ENCODE measurements at places on chromosomes 16 and 17.

DNA sequence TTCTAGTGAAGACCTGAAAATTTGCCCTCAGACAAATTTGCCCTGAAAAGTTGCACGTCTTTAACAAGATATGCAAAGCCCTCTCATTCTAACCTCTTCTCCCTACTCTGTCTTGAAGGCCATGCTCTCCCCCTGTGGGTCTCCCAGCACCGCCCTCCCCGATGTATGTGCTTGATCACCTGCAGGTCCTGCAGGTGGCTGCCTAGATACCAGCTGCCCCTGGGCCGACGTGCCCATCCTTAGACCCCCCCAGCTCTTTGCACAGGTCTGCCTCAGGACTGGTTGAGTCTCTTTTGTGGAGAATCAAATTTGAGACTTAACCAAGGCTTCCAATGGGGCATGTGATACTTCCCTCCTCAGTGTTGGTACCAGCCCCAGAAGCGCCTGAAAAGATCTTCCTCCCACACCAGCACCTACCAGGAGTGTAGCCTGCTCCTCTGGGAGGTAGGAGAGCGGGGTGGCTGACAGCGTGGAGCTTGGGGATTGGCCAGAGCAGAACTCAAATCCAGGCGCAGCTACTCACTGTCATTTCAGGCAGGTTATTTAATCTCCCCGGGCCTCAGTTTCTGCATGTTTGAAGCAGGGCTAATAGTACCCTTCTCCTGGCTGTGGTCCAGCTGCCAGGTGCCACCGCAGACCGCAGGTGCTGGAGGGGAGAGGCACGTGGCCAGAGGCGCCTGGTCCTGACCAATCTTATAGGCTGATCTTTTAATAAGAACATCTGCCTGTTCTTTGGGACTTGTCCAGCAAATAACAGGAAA is 4.5 kb upstream of the MRPL38 start:
- no peak for DNase-seq

- DNase-seq, result no peak
These were observed 4.1 kb upstream of the DOC2B start for GRCh38 chr17:185445-186138.

DNA sequence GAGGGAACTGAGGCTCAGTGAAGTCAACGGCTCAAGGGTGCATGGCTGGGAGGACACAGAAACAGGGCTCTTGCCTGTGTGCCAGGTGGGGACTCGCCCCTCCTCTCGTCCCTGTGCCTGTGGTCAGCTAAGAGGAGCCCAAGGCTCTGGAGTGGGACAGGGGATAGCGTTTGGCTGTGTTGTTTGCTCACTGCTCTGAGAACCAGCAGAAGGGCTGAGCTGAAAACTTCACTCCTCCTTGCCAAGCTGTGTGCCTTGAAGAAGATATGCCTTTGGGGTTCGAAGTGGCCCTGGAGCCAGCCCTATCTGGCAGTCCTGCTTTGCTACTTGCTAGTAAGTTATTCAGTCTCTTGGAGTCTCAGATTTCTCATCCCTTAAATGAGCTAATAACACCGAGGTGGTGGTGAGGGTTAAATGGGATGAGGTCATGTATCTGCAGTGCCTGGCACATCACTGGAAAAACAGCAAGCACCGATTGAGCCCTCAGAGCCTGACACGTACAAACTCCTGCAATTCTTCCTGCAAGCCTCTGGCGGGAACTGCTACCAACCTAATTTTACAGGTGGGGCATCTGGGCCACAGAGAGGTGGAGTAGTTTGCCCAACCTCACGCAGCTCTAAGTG is 17.7 kb downstream of the FOXL1 start:
- DNase-seq, result no peak

GRCh38 chr16:69598045-69598444 is 32.3 kb downstream of the NFAT5 start:
- DNase-seq, result no peak

DNA sequence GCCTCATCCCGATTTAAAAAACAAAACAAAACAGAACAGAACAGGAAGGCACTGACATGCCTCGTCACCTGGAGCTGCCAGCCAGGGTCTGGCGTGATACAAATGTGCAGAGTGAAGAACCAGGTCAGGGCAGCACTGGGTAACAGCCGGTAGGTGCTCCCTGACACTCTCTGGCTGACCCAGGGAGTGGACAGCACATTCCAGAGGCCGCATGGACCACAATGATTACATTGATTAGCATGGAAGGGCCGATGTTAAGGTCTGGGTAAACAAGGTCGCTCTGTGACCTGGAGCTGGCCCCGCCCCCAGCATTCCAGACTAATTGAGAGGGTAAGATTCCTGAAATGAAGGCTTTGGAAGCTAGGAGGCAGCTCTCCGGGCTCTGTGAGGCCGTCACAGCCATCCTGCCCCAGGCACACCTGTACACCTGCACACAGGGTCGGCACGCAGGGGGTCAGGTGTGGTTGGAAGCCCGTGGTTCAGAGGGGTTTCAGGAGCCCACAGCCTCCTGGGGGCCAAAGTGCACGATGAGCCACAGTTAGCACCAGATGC is 21.4 kb downstream of the PIEZO1 start:
- peak; percentile 52 for DNase-seq

- DNase-seq, result no peak
These were observed 154.5 kb downstream of the LAT start for GRCh38 chr16:29139261-29139802.

- no peak for DNase-seq
These were observed 164.3 kb downstream of the CDK5R1 start for GRCh38 chr17:32651084-32651483.

DNA sequence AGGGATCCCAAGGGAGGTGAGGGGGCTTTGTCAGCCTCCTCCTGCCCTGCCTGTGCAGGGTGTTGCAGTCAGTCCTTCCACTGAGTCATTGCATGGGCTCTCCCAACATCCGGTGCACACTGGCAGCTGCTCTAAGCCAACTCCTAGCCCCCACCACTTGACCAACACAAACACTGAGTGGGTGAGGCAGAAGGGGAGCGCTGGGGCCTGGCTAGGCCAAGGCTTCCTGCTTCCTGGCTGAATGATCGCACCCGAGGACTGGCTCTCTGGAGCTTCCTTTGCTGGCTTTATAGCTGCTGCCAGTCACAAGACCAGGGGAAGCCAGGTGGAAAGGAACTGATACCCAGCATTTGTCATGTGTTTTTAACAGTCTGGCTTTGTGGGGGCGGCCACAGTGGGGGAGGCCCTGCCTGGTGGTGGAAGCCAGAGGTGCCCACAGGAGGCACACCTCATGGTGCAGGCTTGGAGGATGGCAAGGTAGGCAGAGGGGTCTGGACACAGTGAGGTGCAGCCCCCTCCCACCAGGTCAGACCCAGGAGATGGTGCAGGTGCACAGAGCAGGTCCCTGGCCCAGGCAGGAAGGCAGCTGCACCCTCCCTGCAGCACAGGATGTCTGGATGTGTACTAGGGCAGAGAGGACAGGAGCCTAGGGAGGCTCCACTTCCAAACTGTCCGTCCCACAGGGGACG is 6.8 kb downstream of the MPG start:
- DNase-seq, result peak; percentile 97

GRCh38 chr16:82999711-83000110 is 372.9 kb downstream of the CDH13 start:
- DNase-seq, result no peak

DNA sequence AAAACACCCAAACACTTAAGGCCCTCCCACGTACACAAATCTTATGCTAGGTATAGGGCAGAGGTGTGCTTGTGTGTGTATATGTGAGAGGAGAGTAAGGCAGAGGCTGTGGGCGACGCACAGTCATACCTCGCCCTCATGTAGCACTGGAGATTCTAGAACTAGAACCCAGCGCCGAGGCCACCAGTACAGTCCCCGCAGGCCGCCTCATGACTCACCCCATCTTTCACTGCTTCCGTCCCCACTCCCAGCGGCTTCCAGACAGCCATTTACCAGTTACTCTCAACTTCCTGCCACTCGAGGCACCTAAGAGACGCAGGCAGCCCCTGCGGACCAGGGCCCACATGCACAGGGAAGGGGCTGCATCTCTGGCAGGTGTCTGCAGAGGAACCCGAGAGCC is 23.2 kb upstream of the CYTH1 start:
- DNase-seq, result no peak

DNA sequence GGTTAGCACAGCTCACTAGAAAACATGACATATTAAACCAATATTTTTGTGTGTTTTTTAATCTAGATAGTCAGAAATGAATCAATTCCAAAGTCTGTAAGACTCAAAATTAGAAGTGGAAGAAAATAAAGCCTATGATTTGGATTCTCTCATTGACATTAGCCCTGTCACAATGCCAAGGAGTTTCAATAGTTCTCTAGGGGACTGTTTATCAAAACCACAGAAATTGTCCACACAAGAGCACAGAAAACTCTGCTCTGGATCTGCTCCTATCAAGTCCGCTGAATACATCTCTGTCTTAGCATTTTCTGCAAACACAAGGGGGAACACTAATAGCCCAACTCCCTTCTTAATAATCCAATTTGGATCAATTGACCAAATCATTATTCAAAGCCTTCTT is 152.0 kb downstream of the HS3ST3B1 start:
- DNase-seq, result no peak

DNA sequence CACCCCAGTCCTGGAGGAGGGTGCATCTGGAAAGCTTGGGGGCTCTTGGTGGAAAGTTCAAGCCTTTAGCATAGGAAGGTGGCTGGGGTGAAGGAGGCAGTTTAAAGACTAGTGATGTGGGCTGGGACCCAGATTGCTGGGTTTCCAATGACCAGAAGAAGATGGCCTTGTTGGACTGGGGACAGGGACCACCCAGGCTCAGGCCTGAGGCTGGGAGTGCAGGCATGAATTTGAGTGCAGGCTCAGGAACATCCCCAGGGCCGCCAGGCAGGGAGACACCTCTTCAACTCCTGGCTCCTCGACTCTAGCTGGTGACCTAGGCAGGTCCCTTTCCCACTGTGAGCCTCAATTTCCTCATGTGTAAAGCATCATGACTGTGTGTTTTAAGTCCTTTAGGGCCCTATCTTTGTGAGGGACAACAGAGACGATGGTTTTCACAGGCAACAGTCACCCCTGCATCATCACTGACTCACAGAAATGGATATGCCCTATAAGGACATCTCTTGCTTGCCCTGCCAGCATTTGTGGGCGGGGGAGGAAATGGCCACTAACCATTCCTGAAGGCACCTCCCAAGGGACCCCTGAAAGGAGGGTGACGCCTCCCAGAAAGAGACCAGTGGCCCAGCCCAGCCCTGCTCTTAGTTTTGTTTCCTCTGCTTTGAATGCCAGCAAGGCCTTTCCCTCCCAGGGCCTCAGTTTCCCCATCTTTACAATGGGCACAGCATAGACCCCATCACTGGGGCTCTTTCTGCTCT is 11.1 kb downstream of the NLRC5 start:
- peak; percentile 93 for DNase-seq

DNA sequence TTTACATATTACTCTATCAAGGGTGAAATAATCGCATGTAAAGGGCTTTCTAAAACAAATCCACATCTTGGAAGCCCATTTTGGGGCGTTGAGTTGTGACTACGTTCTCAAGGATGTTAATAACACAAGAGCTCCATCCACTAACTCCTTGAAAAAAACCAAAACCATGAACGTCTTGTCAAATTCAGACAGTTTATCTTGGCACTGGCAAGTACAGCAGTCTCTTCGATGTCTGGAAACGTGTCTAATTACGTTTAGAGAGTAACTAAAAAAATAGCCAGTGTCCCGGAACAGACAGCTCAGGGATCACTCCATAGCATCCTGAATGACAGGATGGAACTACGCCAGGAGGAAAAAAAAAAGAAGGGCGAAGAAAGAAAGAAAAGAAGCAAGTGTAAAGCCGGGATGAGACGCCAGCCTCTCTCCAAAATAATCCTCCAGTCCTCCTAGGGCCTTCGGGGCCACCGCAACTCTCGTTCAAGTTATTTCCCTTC is 954 bp downstream of the MYO1D start:
- peak; percentile 32 for DNase-seq

- DNase-seq, result peak; percentile 42
These were observed 170.3 kb downstream of the CHD9 start for GRCh38 chr16:53224951-53225533.

GRCh38 chr16:87585442-87586200 is 16.7 kb upstream of the JPH3 start:
- no peak for DNase-seq

GRCh38 chr16:47731252-47731651 is 270.1 kb downstream of the PHKB start:
- peak; percentile 59 for DNase-seq

DNA sequence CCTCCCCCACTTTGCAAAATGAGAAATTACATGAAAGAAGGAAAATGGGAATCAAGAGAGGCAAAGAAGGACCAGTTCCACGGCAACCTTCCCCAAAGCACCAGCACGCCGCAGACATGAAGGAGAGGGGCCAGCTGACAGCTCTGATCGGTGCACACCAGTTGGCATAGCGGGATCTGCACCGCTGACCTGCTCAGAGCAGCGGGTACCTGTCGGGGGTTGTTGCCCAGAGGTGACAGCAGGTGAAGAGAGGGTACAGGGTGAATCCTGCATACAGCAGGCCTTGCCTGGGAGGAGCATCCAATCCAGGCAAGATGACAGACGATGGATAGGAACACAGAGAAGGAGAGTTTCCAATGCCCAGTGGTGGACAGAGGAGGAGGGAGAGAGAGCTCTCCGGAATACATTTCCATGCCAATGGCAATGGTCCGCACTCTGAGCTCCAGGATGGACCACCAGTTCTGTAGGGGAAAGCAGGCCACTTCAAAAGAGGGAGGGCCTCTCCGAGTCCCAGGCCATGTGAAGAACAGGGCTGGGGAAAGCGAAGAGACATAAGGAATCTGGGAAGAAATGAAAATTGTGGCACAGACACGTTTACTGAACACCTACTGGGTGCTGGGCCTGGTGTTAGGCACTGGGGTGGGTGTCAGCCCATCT is 24.0 kb downstream of the CEP295NL start:
- DNase-seq, result no peak

GRCh38 chr17:62892870-62893338 is 73.1 kb upstream of the TANC2 start:
- peak; percentile 95 for DNase-seq

DNA sequence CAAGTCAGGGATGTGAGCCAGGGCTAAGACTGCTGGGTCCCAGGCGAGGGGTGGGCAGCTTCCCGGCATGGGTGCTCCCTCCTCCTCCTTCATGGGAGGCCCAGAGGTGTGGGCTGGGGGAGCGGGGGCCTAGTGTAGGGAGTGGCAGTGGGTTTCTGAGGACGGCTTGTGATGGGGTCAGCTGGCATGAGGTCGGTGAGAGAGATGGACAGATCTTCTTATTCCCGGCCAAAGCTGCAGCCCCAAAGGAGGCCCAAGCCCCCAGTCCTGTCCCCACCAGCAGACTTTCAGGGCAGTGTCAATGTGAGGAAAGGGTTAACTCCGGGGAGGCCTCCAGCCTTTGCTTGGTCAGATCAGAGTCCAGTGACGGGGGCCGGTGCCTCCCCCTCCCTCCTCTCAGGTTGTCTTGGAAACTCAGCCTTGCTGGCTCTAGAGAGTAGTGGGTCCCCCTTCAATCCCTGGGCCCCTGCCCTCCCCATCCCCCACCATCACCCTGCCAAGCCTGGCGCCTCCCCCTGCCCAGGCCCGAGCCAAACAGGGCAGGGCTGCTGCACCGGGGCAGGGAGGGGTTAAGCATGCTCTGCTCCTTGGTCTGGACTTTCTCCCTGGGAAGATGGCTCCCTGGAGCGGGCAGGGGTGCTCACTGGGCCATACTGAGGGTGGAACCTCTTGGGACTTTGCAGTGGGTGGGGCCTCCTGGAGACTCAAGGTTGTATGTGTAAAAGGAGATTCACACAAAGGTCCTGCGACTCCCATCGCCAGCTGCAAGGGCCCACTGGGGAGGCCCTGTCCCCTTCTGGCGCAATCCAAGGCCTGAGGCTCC is 12.4 kb downstream of the NAT9 start:
- no peak for DNase-seq
